ENCODE measurements at places on chromosomes 2 and 18.
A peak's percentile ranks its signal among the peaks of the same experiment; 100 is the strongest.

DNA sequence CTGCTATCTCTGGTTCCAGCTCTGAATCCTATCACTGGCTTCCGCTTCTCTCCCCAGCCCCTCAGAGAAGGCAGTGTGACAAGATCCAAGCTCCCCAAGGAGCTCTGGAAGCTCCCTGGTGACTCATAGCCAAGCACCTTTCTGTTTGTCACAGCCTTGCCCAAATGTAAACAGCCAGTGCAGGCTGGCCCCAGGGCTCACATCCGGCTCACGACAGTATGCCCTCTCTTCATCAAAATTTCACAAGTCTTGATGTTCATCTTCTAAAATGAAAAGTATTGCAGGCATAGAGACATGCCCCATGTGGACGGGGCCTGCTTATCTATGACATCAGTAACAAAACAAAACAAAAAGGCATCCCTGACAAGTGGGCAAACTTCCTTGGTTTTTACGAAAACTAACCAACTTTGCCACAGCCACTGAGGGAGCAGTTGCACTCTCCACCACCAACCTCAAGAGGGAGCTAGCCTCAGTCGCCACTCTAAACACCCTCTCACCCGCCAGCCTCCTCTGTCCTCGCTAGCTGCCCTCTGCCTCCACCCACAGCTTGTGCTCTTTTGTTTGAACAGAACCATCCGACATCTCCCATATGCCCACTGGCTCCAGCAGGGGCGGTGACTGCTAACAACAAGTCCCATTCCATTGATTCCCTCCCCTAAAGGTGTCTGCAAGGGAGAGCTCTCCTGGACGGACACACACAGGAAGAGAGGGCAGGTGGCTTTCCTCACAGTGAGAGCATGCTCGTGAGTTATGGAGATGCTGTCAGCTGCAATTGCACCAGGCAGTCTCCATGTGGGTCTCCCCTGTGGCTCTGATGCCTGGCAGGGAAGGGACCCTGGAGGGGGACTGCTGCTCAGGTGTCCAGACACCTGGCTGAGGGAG is 71.0 kb upstream of the DAPL1 start:
- no peak for DNase-seq

GRCh38 chr2:143146815-143147530 is 17.8 kb downstream of the ARHGAP15 start:
- no peak for DNase-seq

- no peak for DNase-seq
Observed at GRCh38 chr18:56487801-56488200, 150.6 kb downstream of the TXNL1 start.

DNA sequence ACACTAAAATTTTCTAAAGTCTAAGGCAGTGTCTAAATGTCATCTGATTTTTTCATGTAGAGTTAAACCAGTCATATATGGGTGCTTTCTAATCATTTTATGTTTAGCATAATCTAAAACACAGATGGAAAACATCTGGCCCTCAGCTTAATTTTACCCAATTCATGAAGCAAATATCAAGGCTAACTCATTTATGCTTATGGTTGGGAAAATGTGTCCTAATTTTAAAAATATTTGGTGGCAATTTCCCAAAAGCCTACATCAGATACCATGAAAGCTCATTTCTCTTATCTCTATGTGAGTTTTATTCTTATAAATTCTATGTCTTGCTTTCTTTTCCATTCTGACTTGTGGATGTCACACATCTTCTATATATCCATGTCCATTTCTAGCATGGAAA is 7.2 kb downstream of the SP5 start:
- DNase-seq, result no peak

DNA sequence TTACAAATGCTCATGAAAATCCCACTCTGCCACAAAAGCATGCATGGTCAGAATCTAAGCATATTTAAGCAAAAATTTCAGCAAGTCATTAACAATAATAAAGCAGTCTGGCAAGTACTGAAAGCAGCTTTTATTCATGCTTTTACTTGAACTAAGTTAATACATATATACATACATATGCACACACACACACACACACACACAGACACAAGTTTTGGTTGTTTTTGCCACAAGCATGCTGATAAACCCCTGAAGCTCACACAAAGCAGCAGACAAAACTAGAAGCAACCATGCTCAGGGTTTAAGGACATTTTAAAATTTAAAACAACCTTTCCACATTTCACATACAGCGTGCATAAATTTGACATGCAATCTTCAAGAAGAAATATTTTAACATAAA is 819.1 kb upstream of the FSHR start:
- DNase-seq, result no peak

GRCh38 chr18:45109271-45109670 is 428.6 kb downstream of the SETBP1 start:
- no peak for DNase-seq

GRCh38 chr2:45974056-45974455 is 322.6 kb downstream of the PRKCE start:
- no peak for DNase-seq

DNA sequence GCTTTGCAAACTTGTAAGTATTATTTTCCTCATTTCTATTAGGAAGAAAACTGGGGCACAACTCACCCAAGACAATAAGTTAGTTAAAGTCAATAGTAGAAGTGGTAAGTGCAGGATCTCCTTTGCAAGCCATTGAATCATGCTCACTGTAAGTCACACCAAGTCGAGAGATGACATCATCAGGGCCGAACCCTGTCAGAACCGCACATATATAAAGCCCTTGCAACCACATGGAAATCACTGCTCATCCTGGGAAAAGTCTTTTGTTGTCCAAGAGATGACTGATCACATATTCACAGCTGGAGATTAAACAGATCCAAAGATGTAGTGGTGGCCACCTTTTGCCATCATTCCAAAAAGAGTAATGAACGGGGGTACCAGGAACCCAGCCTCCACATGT is 484.8 kb upstream of the ID2 start:
- no peak for DNase-seq

DNA sequence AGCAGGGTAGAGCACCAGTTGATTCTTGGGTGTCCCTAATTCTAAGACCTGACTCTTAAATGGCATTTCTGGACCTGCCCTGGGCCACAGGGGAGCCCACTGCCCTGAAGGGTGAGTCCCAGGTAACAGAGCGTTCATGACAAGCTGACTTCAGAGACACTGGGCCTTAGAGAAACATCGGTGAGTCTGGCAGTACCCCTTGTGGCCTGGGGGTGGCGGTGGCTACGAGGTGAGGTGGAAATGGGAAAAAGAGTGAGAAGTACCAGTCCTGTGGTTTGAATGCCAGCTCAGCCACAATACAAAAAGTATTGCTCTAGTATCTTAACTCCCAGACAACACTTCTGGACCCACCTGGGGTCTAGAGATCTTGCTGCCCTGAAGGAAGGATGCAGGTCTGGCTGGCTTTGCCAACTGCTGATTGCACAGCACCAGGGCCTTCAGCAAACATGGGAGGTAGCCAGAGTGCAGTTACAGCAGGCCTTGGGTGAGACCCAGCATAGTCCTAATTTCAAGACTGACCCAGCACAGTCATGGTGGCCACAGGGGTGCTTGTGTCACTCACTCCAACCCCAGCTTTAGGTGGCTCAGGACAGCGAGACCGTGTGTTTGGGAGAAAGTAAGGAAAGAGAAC is 44.5 kb downstream of the USP34 start:
- peak; percentile 45 for DNase-seq

DNA sequence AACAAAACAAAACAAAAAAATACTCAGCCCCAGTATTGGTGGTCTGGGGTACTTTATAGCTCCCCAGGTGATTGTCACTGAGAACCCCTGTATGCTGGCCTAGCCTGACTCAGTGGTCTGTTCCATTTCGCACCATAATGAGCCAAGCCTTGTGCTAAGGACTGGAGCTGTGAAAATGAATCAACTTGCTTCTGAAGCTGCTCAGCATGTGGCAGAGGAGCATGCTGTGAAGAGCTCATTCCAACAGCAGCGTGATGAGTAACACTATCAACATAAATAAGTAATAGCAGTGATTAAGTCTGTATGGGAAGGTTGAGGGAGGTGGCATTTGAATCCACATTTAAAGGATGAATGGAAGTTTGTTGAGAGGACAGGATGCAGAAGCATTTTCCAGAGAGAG is 67.2 kb upstream of the ATL2 start:
- no peak for DNase-seq

GRCh38 chr18:68532328-68532885 is 182.5 kb downstream of the TMX3 start:
- no peak for DNase-seq

- no peak for DNase-seq
Observed at GRCh38 chr2:29063646-29064345, 10.5 kb downstream of the PCARE start.

DNA sequence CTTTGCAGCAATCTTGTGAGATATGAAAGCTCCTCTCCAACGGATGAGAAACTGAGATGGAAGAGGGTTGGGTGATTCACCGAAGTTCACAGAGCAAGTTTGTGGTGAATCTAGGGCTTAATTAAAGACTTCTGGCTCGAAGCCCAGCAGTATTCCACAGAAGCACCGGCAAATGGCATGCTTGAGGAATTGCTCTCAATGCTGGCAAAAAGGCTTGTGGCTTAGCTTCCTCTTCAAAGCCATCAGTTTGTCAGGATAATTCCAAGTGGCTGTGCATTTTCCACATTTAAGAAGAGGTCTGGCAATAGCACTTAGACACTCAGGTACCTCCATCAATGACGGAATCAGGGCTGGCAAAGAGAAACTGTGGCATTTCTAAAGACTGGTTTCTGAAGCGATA is 98.7 kb upstream of the SLC66A3 start:
- no peak for DNase-seq

DNA sequence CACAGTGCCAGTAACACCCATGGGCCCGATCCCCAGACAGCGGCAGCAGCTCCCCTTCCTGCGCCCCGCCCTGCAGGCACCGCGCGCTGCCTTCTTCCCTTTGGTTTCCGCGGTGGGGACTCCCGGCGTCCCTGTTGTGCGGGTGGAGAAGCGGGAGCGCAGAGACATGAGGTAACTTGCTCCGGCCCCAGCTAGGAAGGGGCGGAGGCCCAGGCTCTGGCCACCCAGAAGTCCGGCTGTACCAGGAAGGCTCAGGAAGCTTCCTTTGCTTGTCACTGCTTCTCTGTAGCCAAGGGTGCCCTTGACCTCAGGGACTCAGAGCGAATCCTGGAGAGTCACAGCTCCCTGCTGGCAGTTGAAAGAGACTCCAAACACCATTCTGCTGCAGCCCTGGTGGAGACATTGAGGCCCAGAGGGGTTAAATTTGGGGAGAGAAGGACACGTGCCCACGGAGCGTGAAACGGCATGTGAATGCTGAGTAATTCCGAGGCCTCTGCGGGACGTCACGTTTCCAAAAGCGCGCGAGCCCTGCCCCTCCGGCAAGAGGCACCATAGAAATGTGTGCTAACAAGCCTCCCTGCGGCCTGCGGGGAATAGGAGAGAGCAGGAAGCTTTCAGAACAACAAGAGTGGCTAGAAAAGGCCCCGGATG is 6.7 kb upstream of the ADCY3 start:
- DNase-seq, result no peak

- DNase-seq, result peak; percentile 25
Observed at GRCh38 chr2:231925303-231926179, 655 bp downstream of the NPPC start.

DNA sequence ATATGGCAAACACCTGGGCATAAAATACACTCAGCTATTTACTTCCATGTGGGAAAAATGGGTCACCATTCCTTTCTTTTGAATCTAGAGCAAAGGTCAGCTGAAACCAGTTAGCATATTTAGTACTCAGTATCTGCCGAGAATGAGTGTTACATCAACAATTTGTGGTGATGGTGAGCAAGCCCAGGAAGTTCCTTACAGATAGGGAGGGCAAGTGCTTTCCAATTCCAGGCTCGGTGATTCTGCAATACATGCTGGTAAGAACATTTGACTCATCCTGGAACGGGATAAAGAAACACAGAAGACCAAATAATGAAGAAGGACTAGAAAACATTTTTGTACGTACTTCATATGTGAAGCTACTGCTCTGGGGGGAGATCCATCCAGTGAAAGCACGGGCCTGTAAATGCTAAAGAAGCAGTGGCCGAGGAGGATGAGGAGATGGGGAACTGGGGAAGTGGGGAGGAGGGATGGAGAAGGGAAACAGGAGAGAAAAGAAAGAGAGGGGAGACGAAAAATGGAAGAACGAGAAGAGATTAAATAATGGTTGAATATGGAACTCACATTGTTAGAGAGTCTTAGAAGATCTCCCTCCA is 251.9 kb downstream of the TTC32 start:
- no peak for DNase-seq

DNA sequence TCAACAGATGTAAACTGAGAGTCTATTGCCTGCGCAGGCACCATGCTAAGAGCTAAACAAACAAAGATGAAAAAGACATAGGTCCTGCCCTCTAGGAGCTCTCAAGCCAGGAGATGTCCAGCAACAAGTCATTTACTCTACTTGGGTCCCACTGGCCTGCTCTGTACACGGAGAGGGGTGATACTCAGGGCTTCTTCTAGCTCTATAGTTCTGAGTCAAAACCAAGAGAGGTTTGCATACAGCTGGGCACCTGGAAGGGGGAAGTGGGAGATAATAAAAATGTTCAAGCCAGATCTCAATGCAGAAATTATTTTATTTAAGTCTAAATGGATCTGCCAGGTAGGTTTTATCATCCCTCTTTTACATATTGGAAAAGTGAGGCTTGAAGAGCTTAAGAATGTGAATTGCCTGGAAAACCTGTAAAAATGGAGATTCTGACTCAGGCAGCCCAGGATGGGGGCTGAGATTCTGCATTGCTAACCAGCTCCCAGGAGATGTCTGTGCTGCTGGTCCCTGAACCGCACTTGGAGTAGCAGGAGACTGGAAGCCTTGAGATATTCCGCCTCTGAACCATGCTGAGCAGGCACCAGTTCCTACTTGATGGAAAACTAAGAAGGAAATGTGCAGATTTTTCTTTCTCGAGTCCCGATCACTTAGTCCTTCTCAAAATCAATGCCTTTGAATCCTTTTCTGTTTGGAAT is 201.1 kb downstream of the PRKCE start:
- no peak for DNase-seq

- DNase-seq, result no peak
Observed at GRCh38 chr18:70455731-70456130, 166.9 kb downstream of the SOCS6 start.

DNA sequence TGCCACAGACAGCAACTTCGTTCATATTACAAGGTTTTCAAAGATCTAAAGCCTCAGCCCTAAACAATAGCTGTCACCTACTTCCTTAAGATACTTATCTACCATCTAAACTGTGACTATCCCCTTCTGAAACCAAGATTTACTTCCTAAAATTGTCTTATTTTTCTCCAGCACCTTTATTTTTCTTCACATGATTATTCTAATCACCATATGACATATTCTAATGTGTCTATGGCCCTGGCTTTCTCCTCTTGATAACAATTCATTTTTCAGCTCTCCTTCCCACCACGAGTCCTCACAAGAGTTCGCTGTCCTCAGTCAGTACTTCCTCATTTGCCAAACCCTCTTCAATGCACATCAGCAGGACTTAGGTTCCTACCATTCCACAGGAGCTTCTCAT is 53.9 kb downstream of the RTTN start:
- DNase-seq, result no peak

Data from stimulated activated CD4-positive, alpha-beta T cell treated with anti-CD3 and anti-CD28 coated beads, TNF-alpha, amount 100 ng/mL, for 1 hour (primary cell).